Ammon's horn (tissue), 1 donor: ENCODE measurements at places on chromosomes 13 and 19.

DNA sequence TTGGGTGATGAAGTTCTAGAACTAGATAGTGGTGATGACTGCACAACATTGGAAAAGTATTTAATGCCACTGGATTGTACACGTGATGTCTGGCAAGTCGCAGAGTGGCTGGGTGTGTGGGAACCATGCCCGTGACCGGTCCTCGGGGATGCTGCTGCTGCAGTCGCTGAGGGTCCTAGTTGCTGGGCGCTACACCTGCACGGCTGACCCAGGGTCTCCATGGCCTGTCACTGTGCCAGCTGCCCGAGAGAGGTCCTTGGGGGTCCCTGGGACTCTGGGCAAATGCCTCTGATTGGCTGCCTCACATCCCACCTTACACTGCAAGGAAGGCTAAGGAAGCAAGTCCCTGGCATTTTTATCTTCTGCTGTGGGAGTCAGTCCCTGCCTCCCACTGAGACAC is 109.1 kb upstream of the PABPC3 start:
- no peak for DNase-seq

DNA sequence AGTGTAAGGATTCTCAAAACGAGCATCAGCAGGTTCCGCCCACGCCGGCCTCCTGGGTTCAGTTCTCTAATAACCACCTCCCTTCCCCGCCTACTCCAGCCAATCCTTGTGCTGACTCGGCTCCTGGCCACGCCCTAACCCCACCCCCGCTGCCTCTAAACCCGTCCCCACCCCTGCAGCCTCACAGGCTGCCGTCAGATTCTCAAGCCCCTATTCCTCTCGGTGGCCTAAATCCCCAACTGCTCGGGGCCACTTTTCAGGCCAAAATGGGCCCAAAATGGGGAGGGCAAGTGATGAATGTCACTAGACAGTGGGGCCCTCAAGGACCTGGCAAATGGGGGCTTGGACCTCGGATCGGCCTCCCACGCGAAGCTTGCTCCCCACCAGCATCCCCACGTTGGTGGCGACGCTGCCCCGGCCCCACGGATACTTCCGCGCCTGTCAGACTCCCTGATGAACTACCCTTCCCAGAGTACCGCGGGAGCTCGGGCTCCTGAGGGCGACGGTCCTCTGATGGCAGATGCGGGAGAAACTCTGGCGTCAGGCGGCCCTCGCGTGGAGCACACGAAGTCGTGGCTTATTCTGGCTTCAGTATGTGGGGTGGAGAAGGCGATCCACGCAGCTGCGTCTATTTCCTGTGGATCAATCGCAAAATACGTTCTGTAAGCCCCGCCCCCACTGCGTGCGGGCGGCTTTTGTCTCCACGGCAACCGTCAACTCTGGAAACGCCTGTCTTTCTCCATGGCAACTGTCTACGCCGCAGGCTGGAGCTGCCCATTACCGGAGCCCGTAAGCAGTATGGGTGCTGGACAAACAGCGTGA is 24.8 kb downstream of the ZNF473 start:
- DNase-seq = peak; percentile 95

DNA sequence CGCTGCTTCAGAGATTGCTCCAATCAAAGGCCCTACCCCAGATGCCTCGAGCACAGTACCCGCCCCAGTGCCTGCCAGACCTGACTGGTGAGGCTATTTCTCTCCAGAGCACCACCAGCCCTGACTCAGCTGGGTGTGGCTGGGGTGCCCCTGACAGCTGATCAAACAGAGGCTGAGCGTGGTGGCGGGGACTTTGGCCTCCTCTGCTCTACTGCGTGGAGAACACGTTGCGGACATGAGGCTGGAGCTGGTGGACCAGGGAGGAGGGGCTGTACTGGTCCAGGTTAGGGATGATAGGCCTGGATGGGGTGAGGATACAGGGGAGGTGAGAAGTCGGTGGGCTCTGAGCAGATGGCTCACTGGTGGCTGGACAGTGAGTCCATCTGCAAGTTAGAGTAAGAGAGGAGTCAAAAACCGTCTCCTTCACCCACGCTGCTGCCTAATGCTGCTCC is 3.5 kb upstream of the DOCK6 start:
- no peak for DNase-seq

DNA sequence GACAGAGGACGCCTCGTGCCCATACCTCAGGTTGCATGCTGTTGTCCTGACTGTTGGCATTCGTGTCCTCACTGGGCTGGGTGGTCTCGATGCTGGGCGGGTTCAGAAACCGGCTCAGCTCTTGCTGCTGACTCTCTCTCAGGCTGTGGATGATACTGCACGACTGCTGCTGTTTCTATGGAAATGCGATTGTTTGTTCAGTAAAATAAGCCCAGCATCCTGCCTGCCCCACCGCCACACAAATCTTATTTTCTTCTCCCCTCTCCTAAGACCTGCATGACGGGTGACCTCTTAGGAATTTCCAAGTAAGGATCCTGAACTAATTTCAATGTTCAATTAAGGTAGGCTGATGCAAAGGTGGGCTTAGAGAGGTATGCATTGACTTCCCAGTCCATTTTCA is 356.5 kb downstream of the NALCN start:
- peak; percentile 44 for DNase-seq

- DNase-seq = no peak
Observed at GRCh38 chr13:58933475-58933874, 1230.3 kb downstream of the DIAPH3 start.

DNA sequence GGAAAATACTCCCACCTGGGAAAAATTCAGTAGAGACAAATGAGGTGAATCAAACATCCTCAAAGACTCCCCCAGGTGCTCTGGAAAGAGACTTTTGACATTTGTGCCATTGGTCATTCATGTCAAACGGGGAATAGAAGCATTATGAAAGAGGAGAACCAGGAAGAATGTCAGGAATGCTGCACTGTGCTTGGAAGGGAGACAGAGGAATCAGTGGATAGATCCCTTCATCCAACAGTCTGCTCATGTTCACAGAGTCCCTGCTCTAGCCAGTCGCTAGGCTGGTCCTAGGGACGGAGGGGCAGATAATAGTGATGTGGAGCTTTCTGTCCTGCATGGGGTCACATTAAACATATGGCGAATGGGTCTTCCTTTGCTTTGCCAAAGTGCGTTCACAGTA is 384.4 kb downstream of the FGF9 start:
- no peak for DNase-seq

GRCh38 chr19:56597696-56598095 is 2.6 kb downstream of the ZNF71 start:
- peak; percentile 27 for DNase-seq

GRCh38 chr19:22620912-22621311 is 13.2 kb upstream of the ZNF492 start:
- no peak for DNase-seq

GRCh38 chr13:80618781-80619180 is 277.9 kb upstream of the SPRY2 start:
- DNase-seq = no peak

DNA sequence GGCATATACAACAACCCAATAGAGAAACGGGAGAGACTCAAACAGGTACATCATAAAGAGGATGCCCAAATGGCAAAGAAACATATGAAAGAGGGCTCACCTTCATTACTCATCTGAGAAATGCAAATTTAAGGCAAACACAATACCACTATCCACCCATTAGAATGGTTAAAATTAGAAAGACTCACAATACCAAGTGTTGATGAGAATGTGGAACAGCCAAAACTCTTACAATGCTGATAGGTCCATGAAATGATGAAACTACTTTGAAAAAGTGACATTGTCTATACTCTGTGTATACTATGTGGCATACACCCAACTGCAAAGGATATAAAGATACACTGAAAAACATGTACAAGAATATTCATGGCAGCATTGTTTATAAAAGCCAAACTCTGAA is 96.2 kb upstream of the TSHZ3 start:
- no peak for DNase-seq

- no peak for DNase-seq
Observed at GRCh38 chr13:38477676-38478075, 128.0 kb downstream of the UFM1 start.

DNA sequence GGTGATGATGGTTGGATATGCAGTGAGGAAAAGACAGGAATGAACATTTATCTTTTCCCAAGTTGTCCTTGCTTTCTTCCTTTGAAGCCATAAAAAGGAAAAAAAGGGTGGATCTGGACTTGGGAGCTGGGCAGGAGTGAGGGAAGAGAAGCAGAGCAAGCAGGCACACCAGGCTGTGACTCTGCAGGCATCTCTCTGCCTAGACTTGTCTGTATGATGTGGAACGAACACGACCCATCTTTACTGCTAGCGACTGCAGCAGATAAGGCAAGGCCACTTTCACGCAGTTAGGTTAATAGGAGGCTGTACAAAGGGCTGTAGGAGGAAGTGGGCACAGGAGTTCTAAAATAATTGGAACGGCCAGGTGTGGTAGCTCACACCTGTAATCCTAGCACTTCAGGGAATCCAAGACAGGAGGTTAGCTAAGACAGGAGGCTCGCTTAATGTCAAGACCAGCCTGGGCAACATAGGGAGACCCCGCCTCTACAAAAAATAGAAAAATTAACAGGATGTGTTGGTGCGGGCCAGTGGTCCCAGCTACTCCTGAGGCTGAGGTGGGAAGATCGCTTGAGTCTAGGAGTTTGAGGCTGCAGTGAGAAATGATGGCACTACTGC is 961 bp upstream of the URI1 start:
- no peak for DNase-seq

GRCh38 chr19:42028304-42029216 is 34.5 kb upstream of the ATP1A3 start:
- DNase-seq = no peak

DNA sequence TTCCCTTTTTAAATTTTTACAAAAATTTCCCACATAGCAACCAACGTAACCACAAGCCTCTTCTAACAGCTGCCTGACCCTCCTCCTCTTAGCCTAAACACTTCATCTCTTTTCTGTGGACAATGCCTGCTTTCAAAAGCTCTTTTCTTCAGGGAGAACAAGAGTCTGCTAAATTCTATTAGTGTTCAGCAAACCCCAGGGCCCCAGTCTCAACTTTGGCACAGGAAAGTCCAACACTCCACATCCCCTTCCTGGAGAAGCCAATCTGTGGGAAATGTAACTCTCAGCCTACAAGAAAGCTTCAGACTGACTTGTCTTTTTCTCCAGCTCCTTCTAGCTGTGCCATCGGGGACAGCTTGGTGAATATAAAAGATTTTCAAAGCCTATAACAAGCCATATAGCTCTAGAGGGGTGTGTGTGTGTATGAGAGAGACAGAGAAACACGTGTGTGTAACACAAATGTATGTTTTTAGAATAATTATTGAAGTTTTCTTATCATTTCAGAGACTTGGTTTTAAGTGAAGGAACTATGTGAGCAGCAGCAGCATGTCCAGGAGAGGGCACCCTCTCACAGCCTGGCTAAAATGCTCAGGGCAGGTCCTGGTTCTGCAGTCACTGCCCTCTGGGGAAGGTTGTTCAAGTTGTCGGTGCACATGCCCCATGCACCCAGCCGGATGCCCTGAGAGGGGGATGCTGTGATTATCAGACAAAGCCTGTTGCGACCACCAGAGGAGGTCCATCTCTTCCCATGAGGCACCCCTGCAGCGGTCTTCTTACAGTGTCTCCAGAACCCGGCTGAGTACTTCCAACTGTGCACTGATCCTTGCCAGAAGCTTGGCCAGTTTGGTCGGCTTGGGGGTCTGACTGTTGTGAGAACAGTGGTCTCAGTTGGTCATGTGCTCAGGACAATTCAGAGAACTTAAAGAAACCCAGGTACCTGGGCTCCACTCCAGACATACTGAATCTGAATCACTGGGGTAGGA is 34.4 kb downstream of the CCDC70 start:
- DNase-seq = peak; percentile 73

- DNase-seq = no peak
Observed at GRCh38 chr13:93562676-93563075, 336.1 kb downstream of the GPC6 start.

DNA sequence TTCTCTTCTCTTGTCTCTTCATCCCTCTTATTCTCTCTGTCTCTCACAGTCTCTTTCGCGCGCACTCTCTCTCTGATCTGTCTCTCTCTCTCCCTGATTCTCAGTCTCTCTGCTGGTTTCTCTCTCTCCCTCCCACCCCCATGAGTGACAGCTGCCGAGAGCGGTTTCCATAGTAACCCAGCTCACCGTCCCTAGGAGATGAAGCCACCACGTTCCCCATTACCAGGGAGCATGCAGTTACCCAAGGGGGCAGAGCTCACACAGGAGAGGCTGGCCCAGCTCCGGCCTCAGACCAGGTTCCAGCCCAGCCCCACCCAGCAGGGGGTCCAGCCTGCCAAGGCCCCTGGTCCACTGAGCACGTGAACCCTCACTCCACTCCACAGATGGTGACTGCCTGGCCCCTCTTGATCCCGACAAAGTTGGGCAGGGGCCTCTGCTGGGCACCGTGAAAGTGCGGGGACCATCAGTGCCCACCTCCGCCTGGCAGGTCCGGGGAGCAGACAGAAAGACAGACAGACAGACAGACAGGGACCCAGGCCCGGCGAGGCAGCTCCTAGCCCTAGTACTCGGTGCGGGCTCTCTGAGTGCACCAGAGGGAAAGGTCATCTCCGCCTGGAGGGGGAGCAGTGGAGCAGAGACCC is 50.6 kb downstream of the CELF5 start:
- DNase-seq = peak; percentile 75

- DNase-seq = peak; percentile 70
Observed at GRCh38 chr19:35030257-35031071, at the start of gene SCN1B. TSS of gene SCN1B (plus strand) at chr19:35030470. CDS start at chr19:35030821, 351 bp downstream.
